Fibroblast of lung (primary cell): ENCODE measurements at places on chromosomes 6 and 20. TPM values are rescaled to one million over a fixed set of nuclear protein-coding genes. Genes with fewer than 3 reads are reported as not detected.

- no peak overlapping the region for H3K4me3 ChIP-seq
- no peak overlapping the region for H3K27ac ChIP-seq
- no peak for DNase-seq
- no peaks in the 10 kb centered on the region for H3K27me3 ChIP-seq
- H3K36me3 ChIP-seq, result no peaks in the 10 kb centered on the region
- H3K4me1 ChIP-seq, result no peaks in the 10 kb centered on the region
Observed at GRCh38 chr6:15569035-15569995, 93.5 kb downstream of the DTNBP1 start.

GRCh38 chr6:21500314-21501020, 93.1 kb upstream of the SOX4 start:
- peak; percentile 27 for DNase-seq
- no peak overlapping the region for H3K27ac ChIP-seq
- H3K4me1 ChIP-seq, result no peaks in the 10 kb centered on the region
- peaks cover 2% of the 10 kb centered on the region for H3K27me3 ChIP-seq
- no peaks in the 10 kb centered on the region for H3K36me3 ChIP-seq

GRCh38 chr6:52221302-52221701, 23.0 kb downstream of the IL17F start:
- H3K36me3 ChIP-seq, result no peaks in the 10 kb centered on the region
- no peaks in the 10 kb centered on the region for H3K27me3 ChIP-seq
- H3K27ac ChIP-seq, result no peak overlapping the region
- no peak overlapping the region for H3K4me3 ChIP-seq
- DNase-seq, result no peak

The HTR1E gene
- total RNA-seq, result not detected in 2 replicates

The ACAT2 gene
- 37.5 and 121 TPM in 2 replicates for total RNA-seq
